ENCODE measurements at places on chromosomes 5 and 9.

- DNase-seq, result no peak
These were observed 91.5 kb downstream of the LMNB1 start for GRCh38 chr5:126868338-126869004.

GRCh38 chr9:98175028-98175569 lies 17.3 kb downstream of the CORO2A start:
- DNase-seq, result no peak

GRCh38 chr5:36418152-36418979 lies 116.7 kb upstream of the RANBP3L start:
- DNase-seq, result no peak

DNA sequence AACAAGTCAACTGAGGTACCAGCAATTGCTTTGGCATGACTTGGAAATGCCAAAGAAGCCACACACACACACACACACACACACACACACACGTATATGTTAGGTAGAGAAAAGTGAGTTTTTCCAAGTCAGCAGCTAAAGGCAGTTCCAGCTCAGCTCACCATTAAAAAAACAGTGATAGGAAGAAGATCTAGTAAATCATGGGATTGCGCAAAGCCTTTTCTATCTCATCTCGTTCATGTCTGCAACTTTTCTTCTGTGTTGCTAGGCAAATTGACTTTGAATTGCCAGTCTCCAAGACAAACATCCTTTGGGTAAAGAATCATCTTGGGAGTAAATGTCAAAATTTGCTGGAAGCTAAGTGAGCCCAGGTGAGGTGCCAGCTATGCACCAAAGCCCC lies 500.1 kb downstream of the ENC1 start:
- no peak for DNase-seq

GRCh38 chr5:124644138-124644537 lies 102.3 kb downstream of the ZNF608 start:
- no peak for DNase-seq

DNA sequence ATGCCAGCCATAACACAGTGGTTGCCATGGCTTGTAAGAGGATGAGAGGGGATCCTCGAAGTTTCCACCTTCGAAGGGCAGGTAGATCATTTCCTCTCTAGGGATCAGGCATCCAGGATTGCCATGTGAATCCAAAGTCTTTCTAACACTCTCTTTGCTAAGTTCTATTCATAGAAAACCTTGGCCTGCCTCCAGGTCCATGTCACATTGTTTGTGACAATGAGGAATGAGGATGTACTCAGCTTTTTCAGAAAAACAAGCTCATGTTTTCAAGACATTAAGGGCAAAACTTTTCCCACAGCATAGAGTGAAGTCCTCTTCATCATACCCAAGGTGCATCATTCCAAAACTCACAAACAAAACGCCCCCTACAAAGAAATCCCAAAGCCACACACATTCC lies 19.6 kb downstream of the ESM1 start:
- no peak for DNase-seq

DNA sequence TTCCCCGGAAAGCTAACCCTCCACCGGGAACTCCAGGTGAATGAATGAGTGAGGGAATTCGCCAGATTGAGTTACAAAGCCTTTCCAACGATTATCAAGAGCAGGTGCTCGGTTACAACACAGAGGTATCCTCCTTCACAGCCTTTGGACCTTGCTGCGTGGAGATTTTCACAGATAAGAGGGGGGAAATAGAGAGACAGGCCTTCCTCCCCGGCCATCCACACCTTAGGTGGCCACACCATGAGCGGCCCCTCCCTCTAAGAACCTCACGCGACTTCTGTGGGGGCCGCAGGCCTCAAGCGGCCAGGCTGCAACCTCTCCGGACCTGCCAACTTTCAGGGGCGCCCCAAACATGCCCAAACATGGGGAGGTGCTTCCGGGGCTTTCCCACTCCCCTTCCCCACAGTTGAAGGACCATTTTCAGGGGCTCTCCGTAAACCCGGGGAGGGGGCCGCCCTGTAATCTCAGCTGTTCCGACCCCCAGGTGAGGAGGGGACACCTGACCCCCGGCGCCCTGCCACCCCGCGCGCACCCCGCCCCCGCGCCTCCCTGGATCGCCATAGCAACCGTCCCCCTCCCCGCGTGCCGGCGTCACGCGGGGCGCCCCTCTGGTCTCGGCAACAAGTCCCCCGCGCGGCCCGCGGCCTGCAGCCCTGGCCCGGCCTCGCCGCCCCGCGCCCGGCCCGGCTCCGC lies 603 bp downstream of the DENND1A start:
- no peak for DNase-seq

GRCh38 chr9:9612755-9613154 lies 1000.0 kb downstream of the PTPRD start:
- no peak for DNase-seq

DNA sequence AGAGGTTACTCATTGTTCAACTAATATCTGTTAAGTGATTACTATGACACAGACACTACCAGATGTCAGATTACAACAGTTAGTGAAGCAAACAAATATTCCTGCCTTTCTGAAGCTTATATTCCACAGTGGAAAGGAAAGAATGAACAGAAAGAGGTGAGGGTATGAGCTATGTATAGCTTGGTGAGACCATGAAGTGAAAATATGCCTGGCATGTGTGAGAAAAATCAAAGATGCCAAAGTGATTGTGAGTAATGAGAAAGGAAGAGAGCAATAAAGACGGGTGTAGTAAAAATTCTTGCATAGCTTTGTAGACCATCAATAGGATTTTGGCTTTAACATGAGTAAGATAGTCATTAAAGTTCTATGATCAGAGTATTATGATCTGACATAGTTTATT lies 734.5 kb upstream of the NUDT12 start:
- DNase-seq, result no peak

DNA sequence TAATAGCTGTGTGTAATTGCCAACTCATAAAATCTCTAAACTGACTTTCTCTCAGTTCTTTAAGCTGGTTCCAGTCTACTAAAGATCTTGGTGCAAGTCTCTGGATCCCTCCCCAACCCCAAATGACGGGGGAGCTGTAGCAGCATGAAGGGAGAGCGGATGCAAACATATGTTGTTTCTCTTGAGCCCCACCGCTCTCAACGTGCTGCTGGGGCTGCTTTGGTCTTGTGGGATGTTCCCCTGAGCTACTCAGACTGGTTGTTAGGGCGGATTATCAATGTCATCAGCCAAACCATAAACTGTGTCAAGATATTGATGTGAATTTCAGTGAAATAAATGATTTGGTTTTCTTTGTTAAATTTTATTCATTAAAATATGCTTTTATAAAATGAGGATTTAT lies 40.9 kb upstream of the APC start:
- DNase-seq, result no peak

Measured in activated CD8-positive, alpha-beta T cell treated with anti-CD3 and anti-CD28 coated beads, Interleukin-2, amount 10 ng/mL, durations not matched to agents 7 days and 5 days (primary cell).